GM23338 (cell line): ENCODE measurements at places on chromosomes 16 and 17.

DNA sequence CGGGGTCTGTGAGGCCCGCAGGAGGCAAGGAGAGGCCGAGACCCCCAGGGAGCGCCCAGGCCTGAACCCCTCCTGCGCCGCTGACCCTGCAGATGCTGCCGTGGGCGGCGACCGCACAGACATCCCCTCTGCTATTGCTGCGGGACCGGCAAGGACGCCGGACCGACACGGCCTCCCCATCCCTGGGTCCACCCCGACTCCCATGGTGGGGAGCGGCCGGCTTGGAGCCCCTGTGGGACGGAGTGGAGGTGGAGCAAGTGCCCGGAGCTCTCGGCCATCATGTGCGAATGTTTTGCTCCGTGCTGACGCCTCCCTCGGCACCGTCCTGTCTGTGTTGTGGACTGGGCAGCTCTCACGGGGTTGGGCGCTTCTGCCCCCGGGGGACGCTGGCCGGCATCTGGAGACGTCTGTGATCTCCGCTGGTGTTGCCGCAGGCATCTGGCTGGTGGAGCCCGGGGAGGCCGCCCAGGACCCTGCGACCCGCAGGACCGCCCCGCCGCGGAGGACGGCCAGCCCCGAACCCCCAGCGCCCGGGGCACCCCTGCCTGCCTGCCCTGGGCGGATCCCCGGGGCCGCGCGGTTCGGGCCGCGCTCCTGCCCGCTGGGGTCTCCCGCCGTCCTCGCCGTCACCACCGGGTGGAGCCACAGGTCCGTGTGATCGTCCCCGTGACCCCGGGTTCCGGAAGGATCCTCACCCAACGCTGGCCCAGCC is 12.8 kb upstream of the GNG13 start:
- DNase-seq = peak; percentile 87

DNA sequence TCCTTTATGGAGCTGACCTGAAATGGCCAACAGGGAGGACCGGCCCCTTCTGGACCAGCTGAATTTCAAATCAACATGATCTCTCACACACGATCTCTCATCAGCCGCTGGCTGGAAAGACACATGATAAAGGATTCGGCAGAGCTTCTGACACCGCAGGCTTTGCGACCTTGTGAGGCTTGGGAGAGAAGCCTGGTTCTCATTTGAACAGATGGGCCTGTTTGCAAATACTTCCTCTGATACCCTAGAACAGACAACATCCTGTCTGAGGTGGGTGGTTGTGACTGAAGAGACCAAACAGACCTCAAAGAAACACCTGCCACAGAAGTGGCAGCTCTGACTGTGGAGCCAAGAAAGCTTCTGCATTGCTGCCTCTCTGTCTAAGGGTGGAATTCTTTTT is 77.9 kb upstream of the SDK2 start:
- no peak for DNase-seq

GRCh38 chr16:78396046-78396445 is 296.6 kb downstream of the WWOX start:
- peak; percentile 60 for DNase-seq

DNA sequence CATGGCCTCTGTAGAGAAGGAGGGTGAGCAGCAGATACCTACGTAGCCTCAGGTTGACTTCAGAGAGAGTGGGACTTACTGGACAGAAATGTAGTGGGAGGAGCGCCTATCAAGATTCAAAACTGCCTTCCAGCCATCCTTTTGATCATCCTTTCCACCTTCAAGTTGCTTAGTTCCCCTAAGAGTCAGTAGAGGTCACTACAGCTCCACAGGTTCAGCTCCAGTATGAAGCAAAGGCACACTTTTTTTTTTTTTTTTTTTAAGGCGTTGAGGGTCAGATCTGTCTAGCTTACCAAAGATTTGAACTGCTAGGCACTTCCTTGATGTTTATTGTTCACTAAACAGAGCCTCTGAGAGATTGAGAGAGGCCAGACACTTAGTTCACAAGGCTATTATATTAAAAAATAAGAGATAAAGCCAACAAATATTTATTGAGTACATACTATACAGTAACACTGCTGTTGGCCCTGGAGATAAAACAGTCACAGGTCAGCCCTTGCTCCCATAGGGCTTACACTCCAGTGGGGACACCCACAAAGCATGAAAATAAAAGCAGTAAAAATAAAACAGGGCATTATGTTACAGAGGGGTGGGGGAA is 3.1 kb downstream of the RNF227 start:
- peak; percentile 84 for DNase-seq

GRCh38 chr16:89944773-89945172 is 3.8 kb upstream of the DEF8 start:
- DNase-seq = no peak

DNA sequence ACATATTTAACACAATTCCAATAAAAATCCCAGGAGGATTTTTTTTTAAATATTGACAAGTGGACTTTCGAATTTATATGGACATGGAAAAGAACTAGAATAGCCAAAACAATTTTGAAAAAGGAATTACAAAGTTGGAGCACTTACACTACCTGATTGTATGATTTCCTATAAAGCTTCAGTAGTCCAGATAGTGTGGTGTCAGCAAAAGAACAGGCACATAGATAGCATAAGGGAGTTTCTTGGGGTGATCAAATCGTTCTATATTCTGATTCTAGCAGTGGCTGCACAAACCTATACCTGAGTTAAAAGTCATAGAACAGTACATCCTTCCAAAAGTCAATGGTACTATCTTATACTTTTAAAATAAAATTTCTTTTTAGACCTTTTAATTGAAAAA is 66.4 kb upstream of the CES5A start:
- DNase-seq = no peak

- DNase-seq = no peak
These were observed 52.2 kb downstream of the C17orf58 start for GRCh38 chr17:67944035-67944434.

- no peak for DNase-seq
These were observed 327.2 kb upstream of the TNRC6C start for GRCh38 chr17:77631307-77631706.

DNA sequence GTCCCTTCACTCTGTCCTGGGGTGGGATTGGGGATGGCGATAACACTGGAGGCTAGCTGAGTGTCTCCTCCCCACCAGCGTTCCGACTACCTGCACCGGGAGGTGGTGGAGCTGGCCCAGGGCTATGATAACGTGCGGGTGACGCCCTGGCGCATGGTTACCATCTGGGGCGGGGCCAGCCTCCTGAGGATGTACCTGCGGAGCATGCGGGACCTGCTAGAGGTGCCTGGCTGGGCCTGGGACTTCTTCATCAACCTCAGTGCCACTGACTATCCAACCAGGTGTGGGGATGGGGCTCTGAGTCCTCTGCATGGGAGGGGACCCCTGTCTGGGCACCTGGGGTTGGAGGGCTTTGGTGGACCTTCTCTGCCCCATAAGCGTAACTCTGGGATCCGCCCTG is 8.8 kb downstream of the XYLT2 start:
- DNase-seq = no peak

DNA sequence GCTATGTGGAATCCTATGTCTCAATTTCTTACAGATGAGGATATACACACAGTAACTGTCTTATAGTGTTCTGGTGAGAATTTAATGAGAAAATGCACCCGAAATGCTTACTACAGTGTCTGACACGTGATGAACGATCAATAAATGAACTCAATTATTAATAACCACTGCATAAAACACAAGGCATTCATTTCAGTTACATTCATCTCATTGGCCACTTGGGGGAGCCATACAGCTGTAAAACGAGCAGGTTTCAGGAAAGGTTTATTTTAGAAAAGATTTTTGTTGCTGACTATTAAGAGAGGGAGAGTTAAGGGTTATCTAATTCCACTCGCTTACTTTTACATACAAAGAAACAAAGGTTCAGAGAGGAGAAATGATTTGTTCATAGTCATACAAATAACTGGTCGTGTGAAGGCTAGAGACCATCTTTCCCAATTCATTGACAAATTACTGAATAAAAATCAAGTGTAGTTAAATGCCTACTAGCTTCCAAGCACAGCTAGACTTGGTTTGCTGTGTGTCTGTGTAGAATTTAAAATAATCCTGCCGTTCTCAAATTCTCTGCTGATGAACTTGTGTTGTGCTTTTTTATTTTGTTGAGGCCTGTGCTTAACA is 160.1 kb downstream of the MAP2K4 start:
- peak; percentile 78 for DNase-seq

GRCh38 chr17:15893658-15894024 is 51.3 kb upstream of the ADORA2B start:
- DNase-seq = no peak

DNA sequence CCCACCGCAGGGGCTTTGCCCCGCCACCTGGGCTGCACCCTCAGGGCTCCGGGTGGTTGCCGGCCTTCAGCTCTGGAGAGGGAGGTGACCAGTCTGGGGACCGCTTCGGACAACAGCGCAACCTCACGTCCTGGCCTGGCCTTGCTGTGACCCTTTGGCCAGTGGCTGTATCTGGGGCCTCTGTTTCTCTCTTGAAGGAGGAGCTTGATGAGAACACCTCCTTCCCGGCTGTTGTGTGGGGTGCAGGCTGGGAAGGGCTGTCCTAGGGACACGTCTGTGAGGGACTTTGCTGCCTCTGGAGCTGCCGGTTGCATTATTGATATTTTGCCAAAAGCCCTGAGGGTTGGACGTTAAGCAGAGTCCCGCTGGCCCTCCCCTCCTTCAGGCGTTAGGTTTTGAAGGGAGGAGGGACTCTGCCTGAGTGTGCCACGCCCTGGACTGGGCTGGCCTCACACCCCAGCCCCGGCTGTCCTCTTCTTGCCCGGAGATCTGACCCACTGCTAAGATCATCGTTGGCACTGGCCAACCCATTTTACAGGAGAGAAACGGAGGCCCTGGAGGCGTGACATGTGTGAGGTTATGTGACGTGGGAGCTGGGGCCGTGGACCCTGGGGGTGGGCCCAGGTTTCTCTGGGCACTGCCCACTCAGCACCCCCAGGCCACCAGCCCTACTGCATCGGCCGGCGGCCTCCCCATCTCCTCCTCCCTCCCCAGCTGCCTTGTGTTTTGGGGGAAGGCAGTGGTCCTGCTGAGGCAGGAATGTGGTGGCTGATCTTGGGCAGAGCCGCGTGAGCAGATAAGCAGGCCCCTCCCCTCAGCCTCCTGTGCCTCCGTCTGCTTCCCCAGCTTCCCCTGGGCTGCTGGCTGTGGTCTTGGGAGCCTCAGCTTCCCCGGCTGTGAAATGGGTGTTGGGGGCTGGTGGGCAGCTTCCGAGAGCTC is 8.5 kb downstream of the ZFPM1 start:
- DNase-seq = peak; percentile 82

GRCh38 chr16:26598061-26598460 is 468.7 kb upstream of the C16orf82 start:
- no peak for DNase-seq

DNA sequence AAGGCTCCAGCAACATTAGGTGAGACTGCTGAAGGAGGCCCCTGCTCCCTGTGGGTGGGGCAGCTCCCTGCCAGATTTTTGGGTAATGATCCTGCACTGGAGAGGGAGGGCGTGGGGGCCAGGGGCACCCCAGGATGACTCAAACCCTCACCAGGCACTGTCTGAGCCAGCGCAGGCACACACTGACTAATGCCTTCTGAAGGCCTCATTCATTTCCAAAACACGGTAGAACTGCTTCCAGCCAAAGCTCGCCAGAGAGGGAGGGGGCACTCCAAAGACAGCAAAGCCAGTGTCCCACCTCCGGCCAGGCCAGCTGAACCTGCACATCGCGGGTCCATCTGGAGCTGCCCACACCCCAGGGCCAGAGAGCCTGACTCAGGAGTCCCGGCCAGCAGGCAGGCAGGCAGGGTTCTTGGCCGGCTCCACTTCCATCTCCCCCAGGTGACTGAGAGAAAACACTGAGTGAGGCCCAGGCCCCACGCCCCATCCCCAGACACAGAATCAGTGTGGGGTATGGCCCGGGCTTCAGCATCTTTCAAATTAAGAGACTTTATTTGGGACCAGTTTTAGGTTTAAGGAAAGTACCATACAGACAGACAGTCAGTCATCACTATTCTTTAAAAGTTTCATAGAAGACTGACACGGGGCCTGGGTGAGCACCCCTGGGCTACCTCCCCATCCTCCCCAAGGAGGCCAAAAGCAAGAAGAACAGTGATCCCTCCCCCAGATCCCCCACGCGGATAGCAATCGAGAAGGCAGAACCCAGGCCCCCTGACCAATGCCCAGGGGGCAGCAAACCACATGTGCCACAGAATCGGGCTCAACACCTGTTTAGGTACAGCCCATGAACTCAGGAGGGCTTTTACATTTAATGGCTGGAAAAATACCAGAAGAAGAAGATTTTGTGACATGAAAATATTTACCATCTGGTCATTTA is 2.3 kb downstream of the PIEZO1 start:
- DNase-seq = no peak

DNA sequence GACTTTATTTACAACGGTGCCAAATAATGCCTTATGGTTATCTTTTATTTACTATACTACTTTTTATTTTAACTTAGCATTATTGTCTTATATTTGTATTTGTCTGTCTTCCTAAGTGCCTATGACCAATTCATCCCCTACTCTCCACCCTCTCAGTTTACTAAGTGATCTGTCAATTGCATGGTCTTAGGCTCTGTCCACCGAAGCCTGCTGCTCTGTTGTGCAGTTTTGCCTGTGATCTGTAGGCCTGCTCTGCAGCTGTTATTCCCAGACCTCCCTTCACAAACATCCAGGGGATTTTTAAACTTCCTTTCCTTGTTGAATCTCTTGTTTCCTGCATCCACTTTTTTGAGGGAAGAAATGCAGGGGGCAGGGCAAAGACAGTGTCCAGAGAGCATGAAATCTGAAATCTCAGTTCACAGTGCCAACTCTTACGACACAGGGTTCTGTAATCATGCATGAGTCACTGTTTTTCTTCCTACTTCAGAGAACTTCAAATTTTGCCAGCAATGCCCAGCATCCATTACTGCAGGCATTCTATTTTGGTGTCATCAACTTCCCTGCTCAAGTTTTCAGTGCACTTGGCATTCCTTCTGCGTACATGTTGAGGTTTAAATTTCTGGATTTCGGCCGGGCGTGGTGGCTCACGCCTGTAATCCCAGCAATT is 11.4 kb downstream of the SLFN5 start:
- DNase-seq = no peak

GRCh38 chr17:36687736-36688135 is 86.4 kb downstream of the MRM1 start:
- DNase-seq = peak; percentile 60

DNA sequence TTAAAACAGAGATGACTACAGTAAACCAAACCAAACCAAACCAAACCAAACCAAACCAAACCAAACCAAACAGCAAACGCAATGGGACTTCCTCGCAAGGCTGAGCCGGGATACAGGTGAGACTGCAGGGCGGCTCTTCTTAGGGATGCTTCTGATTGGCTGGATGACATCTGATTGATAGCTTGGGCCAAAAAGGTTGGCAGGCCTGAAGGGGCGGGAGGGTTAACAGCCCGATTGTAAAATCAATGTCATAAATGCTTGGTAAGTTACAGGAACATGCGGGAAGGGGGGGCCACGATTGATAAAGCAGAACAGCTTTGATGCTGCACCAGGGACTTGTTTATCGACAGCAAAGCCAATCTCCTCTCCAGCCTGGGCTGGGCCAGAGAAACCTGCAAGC is 86.1 kb downstream of the ZFHX3 start:
- peak; percentile 63 for DNase-seq

- no peak for DNase-seq
These were observed 4.6 kb upstream of the GSE1 start for GRCh38 chr16:85608515-85608885.
